ENCODE measurements at places on chromosomes 6 and 20.

DNA sequence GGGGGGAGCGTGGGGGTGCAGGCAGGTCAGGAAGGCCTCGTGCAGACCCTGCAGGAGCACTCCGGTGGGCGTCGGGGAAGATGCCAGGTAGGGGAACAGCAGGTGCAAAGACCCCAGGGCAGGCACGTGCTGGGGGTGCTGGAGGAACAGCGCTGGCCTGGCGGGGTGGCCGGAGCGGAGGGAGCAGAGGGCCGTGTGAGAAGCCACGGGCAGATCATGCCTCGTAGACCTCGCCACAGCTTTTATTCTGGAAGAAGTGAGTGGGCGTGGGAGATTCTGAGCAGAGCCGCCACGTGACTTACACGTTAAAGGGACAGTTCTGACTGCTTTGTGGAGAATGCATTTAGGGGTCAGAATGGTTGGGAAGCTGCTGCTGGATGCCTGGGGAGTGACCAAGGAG is 9.3 kb downstream of the NTSR1 start:
- no peak for DNase-seq

DNA sequence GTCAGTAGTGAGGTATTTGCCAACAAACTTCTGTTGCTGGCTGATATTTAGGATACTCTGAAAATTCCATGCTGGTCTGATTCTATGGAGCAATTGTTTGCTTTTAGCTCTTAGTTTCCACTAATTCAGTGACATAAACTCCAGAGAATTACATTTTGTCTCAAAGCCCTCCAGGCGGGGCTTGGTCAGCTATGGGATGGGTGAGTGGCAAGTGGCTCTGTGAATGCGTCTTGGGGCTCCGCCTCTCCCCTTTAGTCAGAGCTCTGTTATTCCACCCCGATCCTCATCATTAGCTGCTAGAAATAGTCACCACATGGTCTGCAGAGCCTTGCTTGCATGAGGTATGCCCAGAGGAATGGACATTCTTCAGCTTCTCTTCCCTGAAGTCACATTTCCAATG is 540.6 kb downstream of the QKI start:
- no peak for DNase-seq

DNA sequence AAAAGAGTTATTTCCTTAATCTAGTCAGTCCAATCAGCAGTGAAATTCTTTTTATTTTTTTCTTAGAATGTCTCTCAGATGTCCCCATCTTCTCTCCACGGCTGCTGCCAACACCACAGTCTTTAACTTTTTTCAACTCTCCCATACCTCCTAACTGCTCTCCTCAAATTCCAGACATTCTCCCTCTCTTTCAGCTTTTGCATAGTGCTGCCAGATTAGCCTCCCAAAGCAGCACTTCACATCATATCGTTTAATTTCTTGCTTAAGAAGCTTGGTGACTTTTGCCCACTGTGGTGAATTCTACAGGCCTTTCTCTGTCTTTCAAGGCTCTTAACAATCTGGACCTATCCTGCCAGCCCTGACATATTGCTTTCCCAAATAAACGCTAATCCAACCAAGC is 233.4 kb downstream of the UST start:
- DNase-seq: no peak

DNA sequence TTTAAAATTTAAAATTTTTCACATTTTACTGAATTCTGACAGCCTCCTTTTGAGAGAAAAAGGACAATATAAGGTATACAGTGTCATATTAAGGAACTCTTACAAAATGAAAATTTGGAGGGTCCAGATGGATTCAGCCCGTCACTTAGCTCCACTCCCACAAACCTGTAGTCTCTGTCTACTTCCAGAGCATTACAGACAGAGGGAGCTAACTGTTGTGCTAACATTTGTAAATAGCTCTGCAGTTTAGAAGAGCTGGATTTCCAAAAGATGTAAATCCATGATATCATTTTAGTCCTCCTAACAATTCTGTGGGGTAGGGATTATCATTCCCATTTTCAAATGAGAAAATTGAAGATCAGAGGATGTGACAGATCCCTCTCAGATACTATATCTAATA is 16.1 kb upstream of the SERINC3 start:
- DNase-seq: no peak

- DNase-seq: no peak
These were observed 9.8 kb downstream of the NCOA6 start for GRCh38 chr20:34815636-34816035.

DNA sequence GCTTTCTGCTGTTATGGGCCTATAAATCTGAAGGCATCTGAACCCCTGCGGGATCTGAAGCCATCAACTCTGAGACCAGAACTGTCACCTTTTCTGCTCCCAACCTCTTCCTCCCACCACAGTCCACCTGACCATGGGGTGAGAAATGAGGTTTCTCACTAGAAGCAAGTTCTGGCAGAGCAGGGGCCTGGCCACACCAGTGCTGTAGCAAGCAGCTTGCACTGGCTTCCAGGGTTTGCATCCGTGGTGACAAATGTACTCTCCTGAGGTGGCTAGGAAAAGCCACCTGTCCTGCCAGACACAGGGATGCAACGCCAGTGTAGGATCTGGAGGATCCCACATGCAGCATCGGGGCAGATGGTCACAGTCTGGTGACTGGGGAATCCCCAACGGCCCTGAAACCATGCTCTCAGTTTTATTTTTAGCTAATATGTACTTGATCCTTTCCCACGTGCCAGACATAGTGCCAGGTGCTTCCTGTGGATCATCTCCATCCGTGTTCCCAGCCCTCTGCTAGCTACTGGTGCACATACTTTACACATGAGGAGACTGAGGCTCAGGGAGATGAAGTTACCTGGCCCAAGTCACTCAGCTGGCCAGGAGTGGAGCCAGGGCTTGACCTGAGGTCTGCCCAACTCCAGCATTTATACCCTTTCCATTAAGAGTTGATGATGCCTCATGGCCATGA is 122.1 kb upstream of the SPACA1 start:
- peak; percentile 38 for DNase-seq

GRCh38 chr6:53210811-53211210 is 62.2 kb upstream of the GCM1 start:
- DNase-seq: no peak

- DNase-seq: no peak
These were observed 6.0 kb upstream of the DNAAF9 start for GRCh38 chr20:3413393-3413889.

DNA sequence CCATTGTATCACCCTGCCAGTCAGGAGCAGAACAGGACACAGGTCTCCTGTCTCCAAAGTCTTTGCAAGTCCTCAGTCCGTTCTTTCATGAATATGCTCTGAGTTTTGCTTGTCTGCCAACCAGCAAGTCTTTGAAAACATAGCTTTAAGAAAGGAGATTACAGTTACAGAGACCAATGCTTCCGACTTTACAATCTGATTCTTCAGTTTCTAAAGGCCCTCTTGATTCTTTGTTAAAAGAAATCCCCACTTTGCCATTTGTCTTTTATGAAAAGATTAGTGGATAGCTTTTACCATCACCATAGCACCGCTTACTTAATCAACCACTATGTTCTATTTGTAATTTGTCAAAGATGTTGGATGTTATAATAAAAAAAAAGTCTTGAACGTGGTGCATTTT is 562.8 kb upstream of the BTBD3 start:
- DNase-seq: no peak

DNA sequence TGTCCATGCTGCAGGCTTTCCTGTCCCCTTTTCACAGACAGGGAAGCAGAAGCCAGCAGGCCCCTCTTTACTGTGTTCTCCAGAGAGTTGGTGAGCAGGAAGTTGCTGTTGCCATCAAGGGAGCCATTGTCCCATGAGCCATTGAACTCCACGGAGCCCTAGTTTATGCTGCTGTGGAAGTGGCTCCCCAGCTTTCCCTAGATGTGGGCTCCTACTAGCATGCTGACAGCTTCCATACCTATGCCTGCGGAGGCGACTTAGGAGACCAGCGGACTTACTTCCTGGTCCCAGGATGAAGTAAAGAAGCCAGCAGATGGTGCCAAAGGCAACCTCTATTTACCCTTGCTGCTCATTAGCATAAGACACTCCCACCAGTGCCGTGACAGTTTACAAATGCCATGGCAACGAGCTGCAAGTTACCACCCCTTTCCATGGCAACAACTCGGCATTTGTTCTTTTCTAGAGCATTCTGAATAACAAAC is 30.8 kb upstream of the FKBP1A start:
- DNase-seq: no peak

- DNase-seq: no peak
These were observed 223.6 kb downstream of the TBXT start for GRCh38 chr6:165944002-165944466.

- no peak for DNase-seq
These were observed 425.1 kb downstream of the UTRN start for GRCh38 chr6:144710207-144710606.

GRCh38 chr6:82030761-82031503 is 216.6 kb downstream of the IBTK start:
- DNase-seq: no peak

DNA sequence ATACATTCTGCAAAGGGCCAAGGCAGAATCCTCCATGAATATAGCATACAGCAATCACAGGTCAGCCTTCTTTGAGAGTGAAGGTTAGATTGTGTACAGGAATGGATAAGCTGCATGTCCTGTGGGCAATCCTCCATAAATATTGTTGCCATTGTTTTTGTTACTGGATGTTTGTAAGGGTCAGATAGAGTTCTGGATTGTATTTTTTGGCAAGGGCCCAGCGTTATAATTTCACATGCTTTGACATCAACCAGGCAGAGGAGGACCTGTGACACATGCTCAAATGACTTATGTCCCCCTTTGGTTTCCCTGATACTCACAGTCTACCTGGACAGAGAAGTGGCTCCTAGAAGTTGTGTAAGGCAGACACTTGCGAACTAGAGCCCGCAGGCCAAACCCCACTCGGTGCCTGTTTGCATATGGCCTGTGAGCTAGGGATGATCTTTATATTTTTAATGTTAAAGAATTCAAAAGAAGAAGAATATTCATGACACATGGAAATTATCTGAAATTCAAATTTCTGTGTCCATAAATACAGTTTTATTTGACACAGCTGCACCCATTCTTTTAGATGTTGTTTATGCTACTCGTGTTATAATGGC is 5.4 kb downstream of the LY86 start:
- DNase-seq: no peak

- peak; percentile 56 for DNase-seq
These were observed 58.7 kb upstream of the SLC2A12 start for GRCh38 chr6:134111062-134111677.

DNA sequence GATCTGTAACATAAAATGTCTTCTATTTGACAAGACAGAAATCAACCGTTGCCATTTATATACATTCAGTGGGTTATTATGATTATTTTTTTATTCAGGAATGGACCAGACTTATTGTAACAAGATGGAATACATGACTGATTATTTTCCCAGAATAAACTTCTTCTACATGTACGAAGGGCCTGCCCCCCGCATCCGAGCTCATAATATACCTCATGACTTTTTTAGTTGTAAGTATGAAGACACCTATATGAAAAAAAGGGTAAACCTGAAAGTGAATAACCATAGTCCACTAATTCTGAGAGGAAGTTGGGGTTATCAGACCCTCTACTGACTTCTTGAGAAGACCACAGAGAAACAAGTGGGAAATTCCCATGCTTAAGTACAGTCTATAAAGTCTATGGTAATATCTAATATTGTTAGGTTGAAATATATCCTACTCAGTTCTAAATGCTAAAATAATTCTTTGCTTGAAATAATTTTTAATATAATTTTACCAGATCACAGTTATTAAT is 15.9 kb downstream of the OR2A4 start:
- no peak for DNase-seq

DNA sequence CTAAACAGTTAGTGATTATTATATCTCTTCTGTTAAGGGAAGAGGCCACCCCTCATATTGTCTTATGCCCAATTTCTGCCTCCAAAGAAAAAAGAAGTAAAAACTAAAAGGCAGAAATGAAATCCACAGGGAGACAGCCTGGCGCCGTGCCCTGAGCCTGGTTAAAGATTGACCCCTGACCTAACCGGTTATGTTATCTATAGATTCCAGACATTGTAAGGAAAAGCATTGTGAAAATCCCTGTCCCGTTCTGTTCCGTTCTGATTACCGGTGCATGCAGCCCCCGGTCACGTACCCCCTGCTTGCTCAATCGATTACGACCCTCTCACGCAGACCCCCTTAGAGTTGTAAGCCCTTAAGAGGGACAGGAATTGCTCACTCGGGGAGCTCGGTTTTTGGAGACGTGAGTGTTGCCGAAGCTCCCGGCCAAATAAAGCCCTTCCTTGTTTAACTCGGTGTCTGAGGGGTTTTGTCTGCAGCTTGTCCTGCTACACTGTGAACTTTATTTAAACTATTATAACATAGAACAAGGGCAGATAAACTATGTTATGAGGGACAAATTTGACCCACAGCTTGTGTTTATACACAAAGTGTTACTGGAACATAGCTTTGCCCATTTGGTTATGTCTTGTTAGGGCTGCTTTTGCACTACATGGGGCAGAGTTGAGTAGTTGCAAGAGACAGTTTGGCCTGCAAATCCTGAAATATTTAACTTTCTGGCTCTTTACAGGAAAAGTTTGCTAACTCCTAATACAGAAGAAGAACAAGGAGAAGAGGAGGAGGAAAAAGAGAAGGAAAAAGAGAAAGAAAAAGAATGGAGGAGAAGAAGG is 49.6 kb downstream of the CD24 start:
- DNase-seq: no peak

- no peak for DNase-seq
These were observed 187.6 kb downstream of the TMEM242 start for GRCh38 chr6:157135691-157136090.

DNA sequence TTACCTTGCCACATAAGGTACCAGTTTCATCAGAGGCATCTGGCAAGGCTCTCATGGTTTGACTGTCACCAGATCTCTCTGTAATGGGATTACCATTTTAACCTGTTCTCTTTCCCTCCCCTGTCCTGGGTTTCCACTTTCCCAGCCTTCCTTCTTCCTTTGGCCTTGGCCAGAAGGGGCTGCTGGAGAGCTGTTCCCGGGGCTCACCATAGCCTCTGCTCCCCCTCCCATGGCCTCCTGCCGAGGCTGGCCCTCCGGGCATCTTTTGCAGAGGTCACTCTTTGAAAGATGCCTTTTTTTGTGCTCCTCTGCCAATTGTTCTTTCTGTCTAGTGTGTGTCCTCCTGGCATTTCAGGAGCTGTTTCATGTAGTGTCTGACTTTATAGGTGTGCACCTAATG is 100.7 kb upstream of the SCP2D1 start:
- DNase-seq: no peak

DNA sequence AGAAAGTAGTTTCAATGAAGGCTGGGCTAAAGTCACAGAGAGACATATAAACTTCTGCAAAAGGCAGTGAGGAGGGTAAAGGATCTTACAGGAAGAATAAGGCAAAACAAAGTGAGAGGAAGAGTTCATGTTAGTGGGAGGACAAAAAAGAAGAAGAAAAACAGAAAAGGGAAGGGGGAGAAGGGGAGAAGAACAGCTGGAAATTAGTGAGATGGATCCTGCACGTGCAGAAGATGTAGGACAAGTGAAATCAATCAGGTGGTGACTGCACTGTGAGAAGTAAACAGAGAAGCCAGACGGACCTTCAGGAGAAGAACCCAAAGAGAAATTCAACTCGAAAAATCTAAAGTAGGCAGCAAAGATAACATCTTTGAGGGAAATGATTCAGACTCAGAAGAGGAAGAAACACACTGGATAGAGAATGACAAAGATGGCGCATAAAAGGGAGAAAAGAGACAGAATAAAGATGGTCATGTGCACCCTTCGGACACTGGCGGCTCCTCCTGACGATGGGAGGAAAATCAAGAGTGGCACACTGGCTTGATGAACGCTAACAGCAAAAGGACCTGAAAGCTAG is 105.9 kb downstream of the MYB start:
- no peak for DNase-seq
